RPMI7951 (cell line): ENCODE measurements at places on chromosomes 13 and 19.

- DNase-seq, result no peak
Observed at GRCh38 chr13:25422153-25422552, 50.4 kb downstream of the ATP8A2 start.

DNA sequence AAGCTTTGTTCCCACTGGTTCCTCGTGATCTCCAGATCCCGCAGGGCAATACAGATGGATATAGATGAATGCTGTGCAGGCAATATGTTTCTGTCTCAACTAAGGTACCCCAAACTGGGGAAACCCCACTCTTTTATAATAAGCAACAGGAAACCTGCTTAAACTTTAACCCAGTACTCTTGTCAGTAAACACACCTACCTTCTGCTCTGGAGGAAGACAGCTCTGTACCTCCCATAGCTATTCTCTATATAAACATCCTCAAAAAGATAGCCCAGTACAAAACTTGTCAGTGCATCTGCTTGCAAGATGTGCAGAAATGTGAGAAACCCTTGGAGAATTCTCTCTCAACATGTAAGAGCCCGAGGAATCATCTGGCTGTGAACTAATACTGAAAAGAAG is 583.6 kb downstream of the OLFM4 start:
- no peak for DNase-seq

- peak; percentile 50 for DNase-seq
Observed at GRCh38 chr13:28531077-28531844, 36.3 kb upstream of the FLT1 start.

DNA sequence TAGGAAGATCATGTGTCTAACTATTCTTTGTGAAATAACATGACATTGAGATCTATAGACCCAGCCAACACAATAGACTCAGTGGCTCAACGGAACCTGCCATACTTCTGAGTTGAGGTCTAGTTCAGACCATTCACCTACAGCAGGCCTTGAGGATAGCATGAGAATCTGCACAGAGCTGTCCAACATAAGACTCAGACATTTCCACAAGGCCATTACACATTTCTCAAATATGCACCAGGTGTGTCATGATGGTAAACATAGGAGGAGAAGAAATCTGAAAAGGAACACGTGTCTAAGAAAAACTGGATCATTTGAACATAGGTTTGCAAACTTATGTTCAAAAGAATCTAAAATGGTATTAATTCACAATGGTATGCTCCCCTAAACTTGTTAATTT is 421.4 kb downstream of the SLITRK6 start:
- DNase-seq, result no peak

DNA sequence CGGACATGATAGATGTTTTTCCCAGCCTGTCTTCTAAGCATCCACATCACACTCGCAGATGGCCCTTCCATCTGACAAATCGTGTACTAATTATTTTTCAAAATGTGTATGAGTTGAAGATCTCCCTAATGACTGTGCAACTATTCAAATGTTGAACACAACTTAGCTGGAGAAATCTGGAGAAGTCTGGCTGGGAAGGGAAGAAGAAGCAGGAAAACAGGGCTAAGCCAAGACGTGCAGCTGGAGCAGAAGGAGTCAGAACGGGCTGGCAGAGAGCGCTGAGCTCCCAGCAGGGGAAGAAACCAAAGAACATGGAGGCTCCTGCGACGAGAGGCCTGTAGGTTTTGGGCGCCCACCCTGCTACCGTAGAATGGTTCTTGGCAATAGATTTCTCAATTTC is 13.2 kb upstream of the LATS2 start:
- DNase-seq, result no peak

- peak; percentile 96 for DNase-seq
Observed at GRCh38 chr19:13055213-13056051, 47.2 kb downstream of the LYL1 start.

- no peak for DNase-seq
Observed at GRCh38 chr13:31904941-31905824, 126.4 kb upstream of the FRY start.
